ENCODE measurements at places on chromosomes 12 and 14.

- DNase-seq: no peak
These were observed 286.0 kb downstream of the TMEM132D start for GRCh38 chr12:129617849-129618248.

GRCh38 chr12:13071305-13072280, 27.4 kb downstream of the FAM234B start:
- no peak for DNase-seq

- no peak for DNase-seq
These were observed 57.3 kb upstream of the CEP83 start for GRCh38 chr12:94516985-94517384.

DNA sequence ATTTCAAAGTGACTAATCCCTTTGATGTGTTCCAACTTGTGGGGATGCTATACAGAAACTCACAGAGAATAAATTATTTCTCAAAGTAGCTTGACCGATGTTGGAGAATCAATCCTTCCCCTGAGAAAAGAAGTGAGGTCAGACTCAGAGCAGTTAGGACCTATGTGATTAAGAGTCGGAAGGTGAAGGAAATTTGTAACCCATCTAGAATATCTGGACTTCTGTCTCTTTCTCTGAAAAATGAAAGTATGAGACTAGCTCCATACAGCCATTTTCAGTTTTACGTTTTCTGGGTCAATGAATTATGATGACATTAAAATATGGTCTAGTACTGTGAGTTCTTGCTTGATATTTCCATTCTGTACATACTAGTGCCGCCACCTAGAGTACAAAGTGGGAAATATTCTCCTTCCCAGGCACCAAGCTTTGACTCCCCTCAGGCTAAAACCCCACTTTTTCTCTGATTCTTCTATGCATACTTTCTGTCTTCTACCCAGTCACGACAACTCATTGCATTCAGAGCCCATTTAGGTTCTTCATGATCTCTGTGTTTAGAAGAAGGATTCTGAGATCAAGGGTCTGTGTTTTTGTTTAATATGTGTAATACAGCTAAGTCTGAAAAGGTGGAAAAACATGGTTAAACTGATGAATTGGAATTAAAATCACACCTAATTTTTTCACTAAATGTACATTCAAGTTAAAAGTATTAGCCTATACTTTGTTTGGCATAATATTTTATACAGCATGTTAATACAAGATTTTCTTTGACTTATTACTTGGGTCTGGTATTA, 6.9 kb upstream of the NTS start:
- DNase-seq: peak; percentile 24

DNA sequence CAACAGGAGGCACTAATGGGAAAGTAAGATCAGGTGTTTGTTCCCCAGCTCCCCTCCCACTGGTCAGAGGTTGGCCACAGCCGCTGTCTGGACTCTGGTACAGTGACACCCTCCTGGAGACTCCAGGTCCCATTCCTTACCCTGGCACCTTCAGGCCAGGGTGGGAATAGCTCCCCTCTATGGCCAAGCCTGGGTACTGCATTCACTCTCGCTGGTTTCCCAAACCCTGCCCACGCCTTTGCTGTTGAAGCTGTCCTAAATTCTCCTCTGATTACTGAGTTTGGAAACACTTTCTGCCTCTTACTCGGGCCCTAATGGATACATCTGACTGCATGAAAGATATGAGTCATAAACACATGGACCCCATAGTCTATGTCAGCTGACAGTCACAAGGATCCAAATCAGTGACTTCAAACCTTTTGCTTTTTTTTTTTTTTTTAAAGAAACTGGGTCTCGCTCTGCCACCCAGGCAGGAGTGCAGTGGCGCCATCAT, 17.9 kb downstream of the HRK start:
- DNase-seq: no peak

DNA sequence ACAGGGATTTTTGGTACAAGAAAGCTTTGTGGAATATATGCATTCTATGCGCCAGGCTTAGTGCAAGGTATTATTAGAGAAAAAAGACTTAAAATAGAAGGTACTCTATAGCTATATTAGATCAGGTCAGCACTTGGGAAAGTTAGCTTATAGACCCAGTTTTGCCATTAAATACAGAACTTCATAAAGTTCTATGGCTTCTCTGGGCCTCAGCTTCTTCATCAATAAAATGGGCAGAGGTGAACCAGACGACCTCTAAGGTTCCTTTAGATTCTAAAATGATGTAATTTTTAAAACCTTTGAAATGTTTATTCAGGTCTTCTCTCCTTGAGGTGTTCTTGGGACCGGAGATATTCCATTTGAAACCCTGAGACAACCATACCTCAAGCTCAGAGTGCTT, 7.1 kb downstream of the CNPY2 start:
- no peak for DNase-seq

Data from neuronal stem cell (in vitro differentiated cells).